ENCODE measurements at places on chromosomes 3 and 15.
A peak's percentile ranks its signal among the peaks of the same experiment; 100 is the strongest.

GRCh38 chr3:12978682-12979081 is 94.5 kb downstream of the IQSEC1 start:
- no peak for DNase-seq

DNA sequence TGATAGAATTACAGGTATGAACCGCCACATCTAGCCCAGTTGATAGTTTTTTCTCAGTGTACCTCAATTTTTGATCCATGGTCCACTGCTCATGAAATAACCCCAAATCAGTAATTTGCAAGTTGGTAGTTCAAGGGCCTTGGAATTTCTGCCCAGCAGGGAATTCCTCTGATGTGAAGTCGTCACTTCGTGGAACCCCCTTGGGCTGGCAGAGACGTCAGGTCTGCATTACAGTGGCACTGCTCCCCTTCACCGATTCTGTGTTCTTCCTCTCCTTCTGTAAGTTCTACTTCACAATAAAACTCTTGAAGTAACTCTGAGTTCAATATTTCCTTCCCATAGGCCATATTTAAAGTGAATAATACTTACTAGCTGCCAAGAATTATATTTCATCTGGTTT is 881.0 kb downstream of the OTOL1 start:
- no peak for DNase-seq

DNA sequence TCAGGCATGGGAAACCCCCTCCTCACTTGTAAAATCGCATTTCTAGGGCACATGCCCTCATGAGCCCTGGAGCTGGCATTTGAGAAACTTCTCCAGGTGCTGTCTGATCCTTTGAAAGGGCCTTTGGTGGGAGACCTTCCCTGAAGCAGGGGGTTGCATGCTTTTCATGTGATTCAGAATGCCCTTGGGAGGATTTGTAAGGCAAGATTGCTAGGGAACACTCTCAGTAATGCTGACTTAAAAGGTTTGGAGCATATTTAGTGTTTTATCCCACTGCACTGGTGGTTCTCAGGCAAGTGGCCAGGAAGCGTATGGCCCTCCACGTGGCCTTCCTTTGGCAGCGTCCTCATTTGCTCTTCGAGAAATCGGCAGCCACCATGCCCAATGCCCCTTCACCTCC is 164.1 kb downstream of the ARRDC4 start:
- DNase-seq = no peak

GRCh38 chr3:126617571-126617970 is 37.4 kb downstream of the TXNRD3 start:
- DNase-seq = no peak

- DNase-seq = peak; percentile 55
These were observed 13.1 kb upstream of the ALCAM start for GRCh38 chr3:105353485-105354161.

- peak; percentile 88 for DNase-seq
These were observed 31.8 kb downstream of the IQGAP1 start for GRCh38 chr15:90419738-90420406.

GRCh38 chr15:78316283-78317083 is 17.1 kb upstream of the SKIC8 start:
- DNase-seq = no peak

DNA sequence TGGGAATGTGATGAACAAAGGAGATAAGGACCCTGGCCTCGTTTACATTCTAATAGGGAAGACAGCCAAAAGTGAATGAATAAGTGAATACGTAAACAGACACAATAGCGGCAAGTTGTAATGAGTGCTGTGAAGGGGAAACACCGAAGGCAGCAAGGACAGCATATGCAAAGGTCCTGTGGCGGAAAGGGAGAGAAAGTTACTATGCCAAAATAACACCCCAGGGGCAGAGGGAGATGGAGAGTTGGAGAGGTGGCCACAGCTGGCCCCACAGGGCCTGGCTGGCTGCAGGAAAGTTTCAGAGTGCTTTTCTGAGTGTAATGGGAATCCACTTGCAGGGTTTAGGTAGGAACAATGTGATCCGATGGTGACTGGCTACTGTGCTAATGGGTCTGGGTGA is 91.9 kb downstream of the SLCO3A1 start:
- no peak for DNase-seq

- DNase-seq = peak; percentile 23
These were observed 633 bp downstream of the IGSF10 start for GRCh38 chr3:151460228-151460627.

DNA sequence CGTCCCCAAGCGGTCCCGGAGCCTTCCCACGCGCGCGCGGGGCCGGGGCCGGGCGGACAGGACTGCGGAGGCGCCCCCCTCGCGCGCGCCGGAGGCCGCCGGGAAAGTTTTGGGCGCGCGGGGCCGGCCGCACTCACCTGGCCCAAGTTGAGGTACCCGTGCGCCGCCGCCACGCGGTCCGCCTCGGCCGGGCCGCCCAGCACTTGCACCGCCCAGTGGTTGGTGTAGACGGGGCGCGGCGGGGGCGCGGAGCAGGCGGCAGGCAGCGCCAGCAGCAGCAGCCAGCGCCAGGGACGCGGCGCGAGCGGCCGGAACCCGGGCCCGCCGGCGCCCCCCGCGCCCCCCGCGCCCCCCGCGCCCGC is 289 bp downstream of the PCSK6 start:
- no peak for DNase-seq

DNA sequence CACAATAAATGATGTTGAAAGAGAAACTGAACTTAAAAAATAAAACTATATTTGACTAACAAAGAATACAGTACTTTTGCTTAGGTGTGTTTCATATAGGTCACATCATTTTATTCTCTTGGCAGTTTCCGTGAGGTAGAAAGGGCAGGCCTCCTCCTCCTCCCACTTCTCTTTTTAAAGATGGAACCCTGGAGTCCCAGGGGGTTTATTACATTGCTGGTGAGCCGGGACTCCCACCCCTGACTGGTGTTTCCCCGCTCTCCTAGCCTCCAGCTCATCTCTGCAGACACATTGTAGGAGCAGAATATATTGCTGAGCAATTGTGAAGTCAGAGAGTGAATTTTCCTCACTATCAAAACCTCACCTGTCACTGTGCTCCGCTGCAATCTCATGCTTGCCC is 30.0 kb downstream of the ZDHHC23 start:
- DNase-seq = no peak

- no peak for DNase-seq
These were observed 136.7 kb upstream of the ADAMTS9 start for GRCh38 chr3:64824394-64824909.
